ENCODE measurements at places on chromosomes 12 and 14.

- no peak for DNase-seq
Measured at GRCh38 chr14:21974741-21975140, 301.1 kb upstream of the OR4E1 start.

GRCh38 chr12:128458301-128458974 is 191.5 kb downstream of the TMEM132C start:
- DNase-seq, result no peak

DNA sequence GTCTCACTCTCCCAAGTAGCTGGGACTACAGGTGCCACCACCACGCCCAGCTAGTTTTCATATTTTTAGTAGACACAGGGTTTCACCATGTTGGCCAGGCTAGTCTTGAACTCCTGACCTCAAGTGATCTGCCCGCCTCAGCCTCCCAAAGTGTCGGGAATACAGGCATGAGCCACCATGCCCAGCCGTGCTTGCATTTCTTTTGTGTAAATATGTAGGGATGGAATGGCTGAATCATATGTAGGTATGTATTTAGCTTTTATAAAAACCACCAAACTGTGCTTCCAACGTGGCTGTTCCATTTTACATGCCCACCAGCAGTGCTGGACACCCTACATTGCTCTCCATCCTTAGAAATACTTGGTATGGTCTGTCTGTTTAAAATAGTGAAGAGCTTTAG is 32.8 kb upstream of the CLMN start:
- no peak for DNase-seq

DNA sequence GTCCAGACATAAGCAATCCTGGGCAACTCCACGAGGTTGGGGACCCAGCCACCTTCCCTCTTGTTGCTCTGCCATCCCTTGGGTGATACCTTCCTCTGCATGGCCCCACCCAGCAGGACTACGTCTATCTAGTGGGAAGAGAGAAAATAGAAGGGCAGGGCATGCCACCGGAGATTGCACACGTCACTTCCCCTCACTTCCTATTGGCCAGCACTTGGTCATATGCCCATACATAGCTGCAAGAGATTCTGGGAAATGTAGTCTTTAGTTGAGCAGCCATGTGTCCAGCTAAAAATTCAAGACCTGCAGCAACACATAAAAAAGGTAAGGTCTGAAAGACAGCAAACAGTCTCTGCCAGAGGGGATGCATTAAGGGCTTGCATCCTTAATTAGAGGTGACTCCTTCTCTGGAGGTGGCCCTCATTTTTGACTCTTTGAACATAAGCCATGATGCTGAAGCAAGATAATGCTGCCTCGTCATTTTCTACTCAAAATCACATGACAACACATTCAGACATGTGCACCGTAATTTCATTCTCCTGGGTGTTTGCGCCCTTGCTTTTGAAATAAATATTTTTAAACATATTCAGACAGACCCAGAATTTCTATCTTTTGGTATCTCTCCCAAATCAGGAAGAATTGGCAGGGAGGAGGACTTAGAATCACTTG is 91.8 kb upstream of the PWP1 start:
- peak; percentile 9 for DNase-seq

DNA sequence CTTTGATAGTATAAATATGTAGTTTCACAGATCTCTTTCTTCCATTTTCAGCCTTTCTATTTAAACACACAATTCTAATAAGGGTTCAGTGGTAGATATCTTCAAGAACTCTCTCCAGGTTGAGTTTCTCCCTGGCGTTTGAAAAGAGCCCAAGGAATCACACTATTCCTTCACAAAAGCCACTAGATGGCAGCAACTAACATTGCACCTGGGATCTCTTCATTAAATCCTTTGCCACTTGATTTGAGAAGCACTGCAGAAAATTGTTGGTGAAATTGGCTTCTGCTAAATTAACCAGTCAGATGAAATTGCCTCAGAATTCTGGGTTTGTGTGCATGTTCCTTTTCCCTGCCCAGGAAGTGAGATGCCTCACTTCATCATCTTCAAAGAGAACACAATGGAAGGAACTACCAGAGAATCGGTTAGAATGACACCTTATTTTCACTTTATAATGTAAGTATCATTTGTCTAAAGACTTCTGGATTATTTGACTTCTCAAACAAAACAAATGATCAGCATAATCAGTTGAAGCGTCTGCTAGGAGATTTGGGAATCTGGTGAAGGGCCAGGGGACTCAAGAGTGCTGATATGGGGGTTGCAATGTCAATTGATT is 6.8 kb downstream of the CCDC198 start:
- peak; percentile 51 for DNase-seq

DNA sequence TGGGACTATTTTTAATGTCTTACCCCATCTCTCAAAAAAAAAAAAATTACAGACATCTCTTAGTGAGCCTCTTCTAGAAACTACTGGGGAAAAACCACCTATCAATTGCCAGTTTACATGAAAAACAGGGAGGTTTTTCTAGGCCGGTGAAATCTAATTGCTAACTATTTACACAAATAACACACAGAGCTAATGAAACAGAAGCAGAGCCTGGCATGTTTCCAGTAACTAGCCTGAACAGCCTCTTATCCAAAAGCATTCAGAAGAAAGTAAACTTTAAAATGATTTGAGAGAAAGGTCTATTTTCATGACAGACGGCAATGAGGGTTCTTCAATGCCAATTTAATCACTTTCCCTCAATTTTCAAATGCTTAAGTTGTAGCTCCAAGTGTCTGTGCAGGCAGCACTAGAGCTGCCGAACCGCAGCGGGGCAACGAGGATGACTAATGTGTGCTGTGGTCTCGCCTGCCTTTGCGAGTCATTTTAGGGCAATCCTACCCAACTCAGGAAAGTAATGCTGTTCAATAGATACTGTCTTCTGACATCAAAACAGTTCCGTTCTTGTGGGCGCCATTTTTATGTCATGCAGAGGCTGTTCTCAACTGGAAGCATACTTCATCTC is 84.6 kb downstream of the SETD3 start:
- DNase-seq, result no peak

GRCh38 chr14:59905188-59905587 is 14.8 kb upstream of the LRRC9 start:
- no peak for DNase-seq

GRCh38 chr14:73368616-73369015 is 89.7 kb downstream of the NUMB start:
- DNase-seq, result no peak

GRCh38 chr12:130818635-130819576 is 20.1 kb downstream of the STX2 start:
- DNase-seq, result peak; percentile 71

GRCh38 chr12:111268738-111269572 is 99.9 kb downstream of the PHETA1 start:
- DNase-seq, result peak; percentile 30

- no peak for DNase-seq
Measured at GRCh38 chr12:7292300-7292699, 11.6 kb upstream of the ACSM4 start.

- no peak for DNase-seq
Measured at GRCh38 chr14:44912041-44912869, 49.5 kb downstream of the KLHL28 start.

- DNase-seq, result peak; percentile 87
Measured at GRCh38 chr14:91361233-91361811, 56.3 kb downstream of the CCDC88C start.

GRCh38 chr12:45970391-45970790 is 20.0 kb downstream of the SCAF11 start:
- peak; percentile 32 for DNase-seq

DNA sequence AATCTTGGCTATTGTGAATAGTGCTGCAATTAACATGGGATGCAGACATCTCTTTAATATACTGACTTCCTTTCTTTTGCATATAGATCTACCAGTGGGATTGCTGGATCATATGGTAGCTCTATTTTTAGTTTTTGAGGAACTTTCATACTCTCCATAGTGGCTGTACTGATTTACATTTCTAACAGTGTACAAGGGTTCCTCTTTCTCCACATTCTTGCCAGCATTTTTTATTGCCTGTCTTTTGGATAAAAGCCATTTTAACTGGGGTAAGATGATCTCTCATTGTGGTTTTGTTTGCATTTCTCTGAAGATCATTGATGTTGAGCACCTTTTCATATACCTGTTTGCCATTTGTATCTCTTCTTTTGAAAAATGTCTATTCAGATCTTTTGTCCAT is 8.4 kb downstream of the AMDHD1 start:
- no peak for DNase-seq

DNA sequence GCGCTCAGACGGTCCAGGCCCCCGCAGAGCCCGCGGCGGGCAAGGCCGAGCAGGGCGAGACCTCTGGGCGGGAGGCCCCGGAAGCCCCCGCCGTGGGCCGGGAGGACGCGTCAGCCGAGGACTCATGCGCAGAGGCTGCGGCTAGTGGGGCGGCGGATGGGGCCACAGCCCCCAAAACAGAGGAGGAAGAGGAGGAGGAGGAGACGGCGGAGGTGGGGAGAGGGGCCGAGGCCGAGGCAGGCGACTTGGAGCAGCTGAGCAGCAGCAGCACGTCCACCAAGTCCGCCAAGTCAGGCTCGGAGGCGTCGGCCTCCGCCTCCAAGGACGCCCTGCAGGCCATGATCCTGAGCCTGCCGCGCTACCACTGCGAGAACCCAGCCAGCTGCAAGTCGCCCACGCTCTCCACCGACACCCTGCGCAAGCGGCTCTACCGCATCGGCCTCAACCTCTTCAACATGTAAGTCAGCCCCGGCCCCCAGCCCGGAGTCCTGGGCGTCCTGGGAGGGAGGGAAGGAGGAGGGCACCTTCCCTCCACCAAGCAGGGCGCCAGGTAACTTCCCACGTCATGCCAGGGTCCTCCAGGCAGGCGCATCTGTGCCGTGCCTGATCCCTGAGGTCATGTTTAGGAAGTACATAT is 72.4 kb downstream of the IQSEC3 start:
- DNase-seq, result peak; percentile 45

- DNase-seq, result peak; percentile 75
Measured at GRCh38 chr14:67674139-67674479, 323 bp downstream of the VTI1B start.

DNA sequence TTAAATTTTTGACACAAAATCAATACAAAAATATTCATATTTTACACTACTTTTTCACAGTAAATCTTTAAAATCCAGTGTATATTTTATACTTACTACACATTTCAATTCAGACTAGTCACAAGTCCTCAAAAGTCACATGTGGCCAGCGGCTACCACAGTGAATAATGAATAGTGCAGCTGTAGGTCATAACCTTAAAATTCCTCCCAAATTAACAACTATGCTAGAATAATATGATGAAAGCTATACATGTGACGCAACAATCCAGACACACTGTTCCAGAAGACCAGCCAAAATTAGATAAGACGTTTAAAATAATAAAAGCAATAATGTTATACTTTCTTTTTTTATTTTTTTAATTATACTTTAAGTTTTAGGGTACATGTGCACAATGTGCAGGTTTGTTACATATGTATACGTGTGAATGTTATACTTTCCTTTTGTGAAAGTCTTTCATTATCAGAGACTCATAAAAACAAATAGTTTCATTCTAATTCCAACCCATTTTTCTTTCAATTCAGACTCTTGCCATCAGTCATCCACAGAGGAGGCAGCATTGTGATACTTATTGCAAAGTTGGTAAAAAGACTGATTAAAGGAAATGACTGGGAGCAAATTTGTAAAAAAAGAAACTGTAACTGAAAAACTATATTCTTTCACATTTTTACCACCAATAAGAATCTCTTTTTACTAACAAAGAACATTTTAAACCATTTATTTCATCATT is 67.0 kb downstream of the C2CD5 start:
- no peak for DNase-seq

- no peak for DNase-seq
Measured at GRCh38 chr12:72273851-72274351, 1.7 kb downstream of the TRHDE start.

- no peak for DNase-seq
Measured at GRCh38 chr12:15045451-15045850, 72.6 kb downstream of the PDE6H start.

- no peak for DNase-seq
Measured at GRCh38 chr12:42201063-42201462, 37.0 kb downstream of the YAF2 start.

DNA sequence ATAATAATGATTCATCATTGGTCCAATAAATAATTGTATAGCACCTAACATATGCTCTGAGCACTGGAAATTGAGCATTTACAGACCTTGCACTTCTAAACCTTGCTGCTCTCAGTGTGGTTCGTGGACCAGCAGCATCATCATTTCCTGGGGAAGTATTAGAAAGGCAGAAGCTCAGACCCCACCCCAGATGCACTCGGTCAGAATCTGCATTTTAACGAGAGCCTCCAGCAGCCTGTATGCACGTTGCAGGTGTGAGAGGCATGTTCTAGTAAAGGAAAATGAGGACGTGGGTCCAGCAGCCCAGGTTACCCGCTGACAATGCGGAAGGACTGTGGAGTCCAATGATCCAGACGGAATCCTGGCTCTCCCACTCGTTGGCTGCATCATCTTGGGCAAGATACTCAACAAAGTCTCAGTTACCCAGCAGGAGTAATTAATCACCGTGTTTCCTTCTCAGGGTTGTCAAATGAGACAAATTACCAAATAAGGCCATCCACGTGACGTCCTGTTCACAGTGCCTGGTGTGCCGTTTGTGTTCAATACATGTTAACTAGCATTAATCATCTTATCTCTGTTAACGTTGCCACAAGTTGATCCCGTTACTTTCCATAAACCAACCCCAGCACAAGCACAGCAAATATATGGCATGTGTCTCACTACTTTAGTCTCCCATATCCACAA is 49.2 kb upstream of the CCND2 start:
- DNase-seq, result no peak

- DNase-seq, result no peak
Measured at GRCh38 chr12:62899568-62900390, 35.2 kb downstream of the PPM1H start.

DNA sequence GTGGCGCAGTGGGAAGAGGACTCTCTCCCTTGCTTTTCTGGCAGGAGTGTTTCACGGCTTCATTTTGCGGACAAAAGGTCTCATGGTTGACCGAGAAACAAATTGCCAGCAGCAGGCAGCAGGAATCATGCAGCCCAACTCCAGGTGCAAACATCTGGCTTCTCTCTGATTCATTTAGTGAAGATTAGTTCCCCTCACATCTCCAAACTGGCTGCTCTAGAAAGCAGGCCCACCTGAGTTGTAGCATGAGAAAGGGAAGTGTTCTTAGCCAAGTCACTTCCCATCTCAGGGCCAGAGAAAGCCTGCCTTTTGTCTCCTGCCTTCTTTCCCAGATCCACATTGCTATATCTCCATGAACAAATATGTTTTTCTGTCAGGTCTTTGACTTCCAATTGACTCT is 120.8 kb upstream of the CCDC196 start:
- DNase-seq, result no peak

DNA sequence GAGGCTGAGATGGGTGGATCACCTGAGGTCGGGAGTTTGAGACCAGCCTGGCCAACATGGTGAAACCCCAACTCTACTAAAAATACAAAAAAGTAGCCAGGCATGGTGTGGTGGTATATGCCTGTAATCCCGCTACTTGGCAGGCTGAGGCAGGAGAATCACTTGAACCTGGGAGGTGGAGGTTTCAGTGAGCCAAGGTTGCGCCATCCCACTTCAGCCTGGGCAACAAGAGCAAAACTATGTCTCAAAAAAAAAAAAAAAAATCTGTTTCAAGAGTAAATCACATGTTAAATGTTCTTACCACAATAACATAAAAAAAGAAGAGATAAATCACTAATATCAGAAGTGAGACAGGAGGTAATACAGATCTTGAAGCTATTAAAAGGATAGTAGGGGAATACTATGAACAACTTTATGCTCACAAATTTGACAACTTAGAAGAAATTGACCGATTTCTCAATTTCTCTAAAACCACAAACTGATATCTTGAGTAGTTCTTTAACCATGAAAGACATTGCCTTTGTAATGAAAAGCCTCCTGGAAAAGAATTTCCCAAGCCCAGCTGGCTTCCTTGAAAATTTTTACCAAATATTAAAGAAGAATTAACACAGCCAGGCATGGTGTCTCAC is 37.7 kb downstream of the TAOK3 start:
- no peak for DNase-seq
